GM18507 (cell line): ENCODE measurements at places on chromosomes 3 and 15.

- no peak for DNase-seq
Measured at GRCh38 chr3:152301745-152302181, 33.0 kb downstream of the MBNL1 start.

DNA sequence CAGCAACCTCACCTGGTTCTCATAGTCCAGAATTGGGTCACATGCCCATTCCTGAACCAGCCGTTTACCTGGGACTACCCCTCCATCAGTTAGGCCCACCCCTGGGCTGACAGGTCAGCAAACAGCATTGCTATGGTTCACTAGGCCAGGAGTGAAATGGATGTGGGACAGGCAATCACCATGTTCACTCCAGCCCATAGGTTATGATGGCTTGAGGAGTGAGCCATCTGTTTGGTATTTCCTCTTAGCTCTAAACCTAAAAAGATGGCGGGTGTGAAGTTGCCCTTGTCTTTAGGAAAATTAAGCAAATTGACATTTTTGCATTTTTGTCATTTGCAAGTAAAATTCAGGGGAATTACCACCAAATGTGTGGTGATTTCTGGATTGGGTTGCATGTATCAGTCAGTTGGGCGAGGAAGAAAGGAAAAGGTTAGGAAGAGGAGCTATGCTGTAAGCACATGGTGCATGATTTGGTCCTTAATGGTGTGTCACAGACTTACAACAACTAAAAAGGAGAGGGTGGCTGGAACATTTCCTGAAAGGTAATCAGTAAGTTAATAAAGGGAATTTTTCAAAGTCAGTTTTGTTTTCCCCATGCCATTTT, 17.2 kb downstream of the NXPE3 start:
- DNase-seq = no peak

DNA sequence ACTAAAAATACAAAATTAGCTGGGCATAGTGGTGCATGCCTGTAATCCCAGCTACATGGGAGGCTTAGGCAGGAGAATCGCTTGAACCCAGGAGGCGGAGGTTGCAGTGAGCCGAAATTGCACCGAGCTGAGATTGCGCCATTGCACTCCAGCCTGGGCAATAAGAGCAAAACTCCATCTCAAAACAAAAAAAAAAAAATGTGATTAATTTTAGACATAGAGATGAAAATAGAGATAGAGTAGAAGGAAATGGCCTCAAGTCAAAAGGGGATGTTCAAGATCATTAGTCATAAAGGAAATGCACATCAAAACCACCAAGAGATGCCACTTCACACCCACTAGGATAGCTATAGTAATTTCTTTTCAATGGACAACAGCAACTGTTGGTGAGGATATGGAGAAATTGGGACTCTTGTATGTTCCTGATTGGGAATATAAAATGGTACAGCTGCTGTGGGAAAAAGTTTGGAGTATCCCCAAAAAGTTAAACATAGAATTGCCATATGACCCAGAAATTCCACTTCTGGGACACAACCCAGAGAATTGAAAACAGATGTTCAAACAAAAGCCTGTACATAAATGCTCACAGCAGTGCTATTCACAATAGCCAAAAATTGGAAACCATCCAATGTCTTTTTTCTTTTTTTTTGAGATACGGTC, 55.4 kb downstream of the ABHD2 start:
- DNase-seq = no peak

DNA sequence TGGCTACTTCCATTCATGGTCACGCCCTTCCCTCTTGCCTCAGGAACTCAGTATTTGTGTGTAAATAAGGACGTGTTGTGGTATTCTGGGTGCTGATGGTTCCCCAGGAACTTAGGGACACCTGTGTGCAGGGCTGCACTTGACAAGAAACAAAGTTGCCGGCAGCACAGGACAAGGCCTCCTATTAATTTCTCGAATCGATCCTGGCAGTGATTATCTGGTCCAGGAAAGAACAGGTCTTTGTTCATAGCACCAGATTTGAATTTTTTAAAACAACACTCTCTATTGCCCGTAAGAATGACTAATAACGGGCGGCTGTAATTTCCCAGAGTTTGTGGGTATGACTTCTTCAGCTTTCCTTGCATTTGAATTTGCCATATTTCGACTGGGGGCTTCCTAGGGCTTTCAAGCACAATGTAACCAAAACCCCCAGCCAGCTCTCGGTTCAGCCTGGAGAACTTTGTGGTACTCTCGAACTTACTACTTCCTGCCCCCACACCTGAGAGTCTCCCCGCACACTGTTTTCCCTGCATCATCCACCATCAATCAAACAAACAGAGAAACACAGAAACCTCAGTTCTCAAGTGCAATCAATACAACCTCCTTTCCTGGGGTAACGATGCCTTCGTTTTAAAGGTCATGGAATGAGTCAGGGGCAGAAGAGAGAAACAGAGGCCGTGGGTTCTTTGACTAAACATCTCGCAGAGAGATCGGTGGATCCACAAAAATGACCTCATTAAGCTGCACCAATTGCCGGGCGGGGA, 241.7 kb upstream of the ICE2 start:
- DNase-seq = no peak

DNA sequence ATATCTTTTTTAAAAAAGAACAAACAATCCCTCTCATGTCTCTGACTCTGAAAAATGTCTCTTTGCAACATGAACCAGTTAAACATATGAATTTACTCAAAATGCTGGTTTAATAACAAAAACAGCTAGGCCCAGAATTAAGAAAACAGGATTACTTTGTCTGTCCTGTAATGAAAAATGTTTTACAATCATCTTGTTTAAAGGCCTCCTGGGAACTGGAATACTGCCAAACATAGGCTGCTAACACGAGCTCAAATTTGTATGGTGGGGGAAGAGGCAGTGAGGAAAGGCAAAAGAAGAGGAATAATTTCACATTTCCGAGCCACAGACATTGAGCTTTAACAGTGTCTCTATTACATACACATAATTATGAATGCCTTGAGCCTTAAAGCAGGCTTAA, 61.7 kb upstream of the PPIB start:
- DNase-seq = no peak

GRCh38 chr15:42088801-42089640, 5.3 kb downstream of the PLA2G4D start:
- DNase-seq = no peak
